ENCODE measurements at places on chromosomes 6 and 20.

- DNase-seq, result no peak
Observed at GRCh38 chr6:147283460-147283859, 79.2 kb downstream of the STXBP5 start.

DNA sequence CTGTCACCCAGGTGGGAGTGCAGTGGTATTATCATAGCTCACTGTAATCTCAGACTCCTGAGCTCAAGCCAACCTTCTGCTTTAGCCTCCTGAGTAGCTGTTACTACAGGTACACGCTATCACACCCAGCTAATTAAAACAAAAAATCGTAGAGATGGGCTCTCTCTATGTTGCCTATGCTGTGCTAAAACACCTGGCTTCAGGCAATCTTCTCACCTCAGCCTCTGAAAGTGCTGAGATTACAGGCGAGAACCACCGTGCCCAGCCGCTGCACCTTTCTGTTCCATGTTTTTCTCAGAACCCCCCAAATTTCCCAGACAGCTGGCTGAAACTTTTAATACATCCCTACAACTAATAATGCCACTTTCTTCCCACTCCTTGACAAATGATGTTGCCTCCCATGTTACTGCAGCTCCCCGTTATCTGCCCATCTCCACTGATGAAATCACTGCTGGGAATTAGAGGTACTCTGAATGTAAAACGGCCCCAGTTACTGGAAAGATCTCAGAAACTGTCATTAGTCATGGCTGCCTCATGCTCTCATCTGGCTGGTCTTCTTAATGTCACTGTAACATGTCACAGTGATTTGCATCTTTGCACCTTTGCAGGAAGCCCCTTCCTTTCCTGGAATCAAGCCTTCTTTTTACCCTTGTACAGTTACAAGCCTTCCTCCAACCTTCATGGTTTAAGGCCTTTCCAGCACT lies 697.5 kb downstream of the PRKN start:
- no peak for DNase-seq

GRCh38 chr6:31730631-31731086 lies 1.6 kb upstream of the DDAH2 start:
- DNase-seq, result no peak

GRCh38 chr6:147000545-147001488 lies 203.4 kb upstream of the STXBP5 start:
- no peak for DNase-seq

GRCh38 chr6:161682982-161683381 lies 409.1 kb upstream of the AGPAT4 start:
- no peak for DNase-seq

GRCh38 chr6:162467679-162468078 lies 259.9 kb downstream of the PRKN start:
- DNase-seq, result no peak

GRCh38 chr6:132604635-132605152 lies 15.2 kb upstream of the TAAR5 start:
- no peak for DNase-seq

DNA sequence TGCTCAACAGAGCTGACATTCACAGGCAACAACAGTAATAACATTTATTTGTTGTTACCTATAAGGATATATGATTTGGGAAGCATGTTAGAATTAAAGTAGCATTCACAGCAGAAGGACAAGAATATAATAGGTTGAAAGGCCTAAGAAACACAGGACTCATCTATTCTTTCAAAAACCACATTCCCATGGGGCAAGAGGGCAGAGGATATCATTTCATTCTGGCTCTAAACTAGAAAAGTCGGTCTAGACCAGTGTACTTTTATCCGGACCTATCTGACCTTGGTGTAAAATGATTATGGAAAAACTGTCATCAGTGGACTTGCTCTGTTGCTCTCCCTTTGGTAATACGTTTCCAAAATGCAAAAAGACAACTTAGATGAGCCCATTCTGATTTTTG lies 914.7 kb upstream of the CITED2 start:
- DNase-seq, result no peak

DNA sequence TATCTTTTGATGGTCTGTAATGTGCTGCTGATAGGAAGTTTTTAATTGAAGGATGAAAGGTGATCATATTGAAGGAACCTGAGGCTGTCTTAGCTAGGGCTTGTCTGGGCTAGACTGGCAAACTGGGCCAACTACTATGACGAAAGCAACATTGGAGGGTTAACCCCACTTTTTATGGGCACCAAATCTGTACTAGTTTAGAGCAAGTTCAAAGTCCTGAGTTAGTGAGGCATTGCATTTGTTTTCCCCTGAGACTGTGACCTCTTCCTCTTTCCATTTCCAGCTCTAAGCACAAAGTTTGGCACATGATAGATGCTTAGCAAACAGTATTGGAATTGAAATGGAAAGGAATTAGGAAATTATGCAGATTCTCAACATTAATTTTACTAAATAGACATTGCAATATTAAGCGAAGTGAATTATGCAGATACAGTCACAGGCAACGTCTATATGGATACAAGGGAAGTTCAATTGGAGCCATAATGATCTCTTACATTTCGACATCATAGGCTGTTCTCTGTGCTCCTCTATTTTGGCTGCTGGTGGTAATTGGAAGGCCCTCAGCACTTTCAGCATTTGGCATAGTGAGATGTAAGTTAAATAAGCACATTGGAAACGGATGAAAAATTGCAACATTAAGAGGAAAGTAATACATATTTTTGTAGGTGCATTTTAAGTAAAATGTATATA lies 22.2 kb downstream of the CEP57L1 start:
- peak; percentile 37 for DNase-seq

DNA sequence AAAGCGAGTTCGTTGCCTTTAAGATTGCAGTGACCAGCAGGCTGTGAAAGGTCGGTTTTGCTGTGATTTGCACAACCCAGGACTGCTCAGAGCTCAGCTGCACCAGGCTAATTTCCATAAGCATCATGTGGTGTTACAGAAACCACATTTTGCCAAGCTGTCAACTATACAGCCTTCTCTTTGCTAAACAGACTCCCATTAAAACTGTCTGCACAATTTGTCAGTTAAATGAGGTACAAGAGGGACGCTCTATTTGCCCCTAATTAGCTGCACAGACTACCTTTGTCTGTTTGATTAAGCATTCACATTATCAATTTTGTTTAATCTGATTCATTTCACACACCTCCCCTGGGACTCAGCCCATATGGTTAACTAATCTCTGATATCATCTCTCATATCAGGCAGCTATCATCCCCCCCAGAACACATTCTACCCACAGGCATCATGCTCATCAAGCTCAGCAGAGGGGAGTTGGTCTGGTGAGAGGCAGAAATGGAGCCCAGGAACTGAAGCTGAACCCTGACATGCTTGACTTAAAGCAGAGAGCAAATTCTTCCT lies 62.1 kb downstream of the OLIG3 start:
- DNase-seq, result peak; percentile 23

DNA sequence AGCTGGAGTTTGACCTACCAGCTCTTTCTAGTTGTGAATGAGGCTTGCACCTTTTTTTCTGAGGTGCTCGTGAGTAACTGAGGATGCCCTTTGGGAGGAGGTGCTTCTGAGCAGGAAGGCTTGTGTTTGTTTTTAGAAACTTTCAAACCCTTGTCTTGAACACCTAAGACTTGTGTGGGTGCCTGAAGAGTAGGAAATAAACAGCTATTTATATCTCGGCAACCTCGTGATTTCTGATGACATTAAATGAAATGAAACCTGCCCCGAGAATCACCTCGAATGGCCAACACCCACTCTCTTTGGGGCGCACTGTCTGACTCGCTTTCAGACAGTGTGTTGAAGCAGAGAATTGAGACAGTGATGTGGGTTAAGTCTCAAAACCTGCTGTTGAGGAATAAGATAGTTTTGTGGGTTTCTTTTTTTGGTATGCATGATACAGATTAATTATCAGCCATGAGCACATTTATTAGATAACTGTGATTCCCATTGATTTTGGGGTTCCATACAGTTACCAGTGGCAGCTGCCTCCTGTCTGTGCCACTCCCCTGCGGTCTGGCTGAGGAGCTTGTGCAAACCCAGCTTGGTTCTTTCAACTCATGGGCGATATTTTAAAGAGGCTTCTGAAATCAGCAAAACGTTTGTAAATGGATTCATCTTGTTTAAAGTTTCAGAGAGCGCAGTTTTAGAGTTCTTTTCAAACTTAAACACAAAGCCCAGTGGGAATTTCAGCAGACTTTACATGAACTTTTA lies 8.4 kb downstream of the IRF4 start:
- DNase-seq, result no peak

- peak; percentile 91 for DNase-seq
Observed at GRCh38 chr6:96899019-96899418, 1.3 kb upstream of the NDUFAF4 start.

DNA sequence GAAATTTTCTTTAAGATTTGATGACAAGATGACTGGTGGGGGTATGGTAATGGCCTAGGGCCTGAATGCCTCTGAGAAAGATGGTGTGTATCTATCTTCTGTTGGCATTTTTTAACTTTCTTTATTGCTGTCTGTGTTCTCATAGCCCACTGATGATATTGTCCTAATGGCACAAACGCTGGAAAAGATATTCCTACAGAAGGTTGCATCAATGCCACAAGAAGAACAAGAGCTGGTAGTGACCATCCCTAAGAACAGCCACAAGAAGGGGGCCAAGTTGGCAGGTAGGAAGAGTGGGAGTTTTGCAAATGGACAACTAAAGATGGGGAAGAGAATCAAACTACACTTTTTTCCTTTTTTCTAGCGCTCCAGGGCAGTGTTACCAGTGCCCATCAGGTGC lies 7.5 kb downstream of the BRD2 start:
- DNase-seq, result no peak

DNA sequence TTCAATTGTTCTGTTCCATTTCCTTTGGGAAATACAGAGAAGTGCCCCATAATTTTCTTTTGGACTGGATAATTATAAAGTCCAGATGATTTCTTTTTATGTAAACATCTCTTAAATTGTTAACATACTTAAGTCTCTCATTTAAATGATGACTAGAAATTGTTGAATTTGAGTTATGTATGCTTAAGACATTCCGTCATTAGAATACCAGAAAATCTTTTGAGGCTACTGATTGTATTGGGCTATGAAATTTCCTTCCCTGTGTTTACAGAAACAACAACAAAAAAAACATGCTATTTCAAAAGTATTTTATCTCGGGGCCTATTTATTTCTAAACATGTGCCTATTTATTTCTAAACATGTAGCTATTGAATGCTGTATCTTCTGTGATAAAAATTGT lies 125.4 kb downstream of the SH3BGRL2 start:
- no peak for DNase-seq
